Activated CD4-positive, alpha-beta T cell treated with anti-CD3 and anti-CD28 coated beads for 36 hours (primary cell): ENCODE measurements at places on chromosomes 3 and 15. TPM values are rescaled to one million over a fixed set of nuclear protein-coding genes. Genes with fewer than 3 reads are reported as not detected.
A peak's percentile ranks its signal among the peaks of the same experiment; 100 is the strongest.

SMCO1 gene
- not detected for total RNA-seq

DNA sequence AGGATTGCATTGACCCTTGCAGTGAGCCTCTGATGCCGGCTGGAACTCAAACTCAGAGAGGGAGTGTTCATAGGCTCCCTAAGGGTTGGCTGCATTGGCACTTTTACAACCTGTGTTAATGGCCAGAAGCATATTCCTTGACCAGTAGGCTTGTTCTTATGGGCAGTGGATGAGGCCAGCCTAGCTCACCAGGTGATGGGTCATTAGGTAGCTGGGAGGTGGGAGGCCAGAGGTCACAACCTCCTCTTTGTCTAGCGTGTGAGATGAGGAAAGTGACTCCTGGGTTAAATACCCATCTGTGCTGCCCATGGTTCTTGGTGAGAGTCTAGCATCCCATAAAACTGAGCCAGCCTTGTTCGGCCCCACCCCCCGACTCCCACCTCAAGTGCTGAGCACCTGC lies 275.7 kb upstream of the CTNNB1 start:
- H3K4me3 ChIP-seq = no peak overlapping the region
- no peak for DNase-seq
- H3K27me3 ChIP-seq = peaks cover 14% of the 10 kb centered on the region

DNA sequence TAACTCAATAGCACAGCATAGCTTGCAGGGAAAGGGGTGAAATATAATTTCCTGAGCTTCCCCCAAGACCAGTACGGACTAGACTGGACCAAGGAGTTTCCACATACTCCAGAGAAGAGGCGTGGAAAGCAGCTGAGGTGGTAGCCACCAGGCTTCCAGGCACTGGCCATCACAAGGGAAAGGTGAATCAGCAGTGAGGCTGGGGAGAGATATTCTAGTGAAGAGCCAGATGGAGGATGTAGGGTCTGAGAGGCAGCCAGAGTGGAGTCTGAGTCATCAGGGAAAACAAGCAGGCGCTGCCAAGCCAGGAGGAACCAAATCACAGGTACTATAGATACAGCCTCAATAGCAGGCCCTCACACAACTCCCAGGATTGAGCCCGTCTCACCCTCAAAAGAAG lies 9.6 kb upstream of the RASA2 start:
- H3K36me3 ChIP-seq = no peaks in the 10 kb centered on the region
- DNase-seq = peak; percentile 38
- peaks cover 30% of the 10 kb centered on the region for H3K4me1 ChIP-seq
- no peaks in the 10 kb centered on the region for H3K27me3 ChIP-seq
- no peak overlapping the region for H3K27ac ChIP-seq
- no peak overlapping the region for H3K4me3 ChIP-seq

DNA sequence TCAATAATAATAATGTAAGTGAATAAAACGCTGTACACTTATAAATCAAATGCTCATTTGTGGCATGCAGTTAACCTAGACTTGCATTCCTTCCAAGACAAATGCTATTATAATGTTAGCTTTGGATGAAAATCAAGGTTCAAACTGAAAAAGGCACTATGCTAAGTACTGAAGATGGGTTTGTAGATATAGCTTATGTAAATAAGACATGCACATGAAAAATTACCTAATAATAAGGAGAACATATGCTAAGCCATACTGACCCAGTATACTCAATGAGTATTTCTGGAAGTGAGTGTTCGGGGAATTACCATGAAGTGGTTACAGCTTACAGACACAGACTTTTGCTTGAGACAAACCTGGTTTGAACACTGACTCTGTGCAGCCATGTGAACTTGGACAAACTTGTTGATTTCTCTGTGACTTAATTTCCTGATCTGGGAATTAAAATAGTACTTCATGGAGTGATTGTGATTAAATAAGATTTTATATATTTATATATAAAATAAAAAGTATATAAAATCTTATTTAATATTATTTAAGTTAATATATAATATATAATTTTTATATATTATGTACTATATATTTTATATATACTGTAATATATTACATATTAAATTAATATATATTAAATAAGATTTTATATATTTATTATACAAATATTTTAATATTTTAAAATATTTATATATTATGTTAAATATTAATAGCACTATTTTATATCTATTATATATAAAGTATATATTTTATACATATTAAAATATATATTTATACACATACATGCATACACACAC lies 159.2 kb downstream of the ZPLD1 start:
- H3K27me3 ChIP-seq = no peaks in the 10 kb centered on the region
- no peak for DNase-seq
- H3K4me1 ChIP-seq = no peaks in the 10 kb centered on the region
- H3K27ac ChIP-seq = no peak overlapping the region

LRTM1 gene
- total RNA-seq = not detected

GRCh38 chr15:49199666-49200065 lies 29.6 kb downstream of the GALK2 start:
- peaks cover 28% of the 10 kb centered on the region for H3K36me3 ChIP-seq
- no peak overlapping the region for H3K27ac ChIP-seq
- no peaks in the 10 kb centered on the region for H3K27me3 ChIP-seq
- peaks cover 8% of the 10 kb centered on the region for H3K4me1 ChIP-seq
- no peak overlapping the region for H3K4me3 ChIP-seq

GRCh38 chr15:51558411-51558810 lies 64.2 kb downstream of the DMXL2 start:
- H3K36me3 ChIP-seq = no peaks in the 10 kb centered on the region
- no peaks in the 10 kb centered on the region for H3K27me3 ChIP-seq
